ENCODE measurements at places on chromosomes 7 and 10.

DNA sequence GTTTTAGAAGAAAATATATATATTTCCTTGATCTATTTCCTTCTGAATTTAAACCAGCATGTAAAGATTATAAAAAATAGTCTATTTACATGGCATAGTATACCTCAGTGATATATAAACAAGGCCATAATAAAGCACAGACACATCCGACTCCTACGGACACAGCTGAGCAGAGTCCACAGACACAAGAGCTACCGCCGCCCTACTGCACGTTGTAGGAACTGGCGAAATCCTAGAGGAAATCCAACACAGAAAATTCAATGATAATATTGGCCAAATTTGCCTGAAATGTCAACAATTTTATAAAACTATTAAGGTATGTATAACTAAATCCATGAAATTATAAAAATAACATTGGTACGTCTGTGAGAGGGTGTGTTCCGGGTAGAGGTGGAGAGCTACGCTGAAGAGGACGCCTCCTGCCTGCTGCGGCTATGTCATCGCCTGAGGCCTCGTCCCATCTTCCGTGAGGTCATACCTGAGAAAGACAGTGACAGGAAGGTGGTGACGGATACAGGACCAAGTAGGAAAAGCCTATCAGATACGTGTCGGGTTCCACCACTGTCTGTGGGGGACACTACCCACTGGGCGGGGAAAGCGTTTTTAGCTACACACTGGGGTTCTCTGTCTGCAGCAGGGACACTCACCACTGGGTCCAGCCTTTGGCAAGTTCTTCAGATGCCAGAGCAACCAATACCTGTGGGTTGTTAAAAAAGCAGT lies 29.3 kb upstream of the NCAPG2 start:
- DNase-seq, result no peak

DNA sequence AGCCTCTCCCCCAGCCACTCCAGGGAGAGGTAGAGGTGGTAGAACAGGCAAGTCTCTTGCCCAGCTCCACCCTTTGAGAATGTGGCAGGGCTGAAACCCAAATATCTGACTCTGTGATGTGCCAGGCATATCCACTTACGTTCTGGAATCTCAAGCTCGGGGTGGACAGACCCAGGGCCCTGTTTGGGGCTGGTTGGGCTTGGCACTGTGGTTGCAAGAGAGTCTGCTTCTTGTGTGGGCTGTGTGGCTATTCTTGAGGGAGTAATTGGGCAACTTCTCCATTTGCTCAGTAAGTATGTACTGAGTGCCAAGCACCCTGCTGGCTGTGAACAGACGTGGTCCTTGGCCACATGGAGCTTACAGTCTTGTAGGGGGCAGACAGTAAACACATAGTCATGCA lies 4.7 kb downstream of the UBTD1 start:
- DNase-seq, result no peak

DNA sequence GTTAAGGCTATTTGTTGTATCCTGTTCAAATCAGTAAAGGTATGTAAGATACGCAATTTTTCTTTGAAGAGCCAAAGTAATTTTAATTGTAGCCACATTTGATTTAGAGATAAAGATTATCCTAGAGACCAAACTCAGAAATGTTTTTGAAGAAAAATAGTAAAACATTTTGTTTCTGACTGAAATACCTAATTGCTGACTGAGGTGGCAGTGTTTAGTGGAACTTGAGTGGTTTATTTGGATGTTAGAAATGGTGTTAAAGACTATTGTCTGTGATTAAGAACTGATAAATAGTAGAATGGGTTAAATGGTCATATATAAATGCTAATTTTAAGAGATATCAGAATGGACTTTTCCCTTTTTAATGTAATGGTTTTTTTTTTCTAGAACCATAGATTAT lies 15.3 kb downstream of the EDRF1 start:
- no peak for DNase-seq

DNA sequence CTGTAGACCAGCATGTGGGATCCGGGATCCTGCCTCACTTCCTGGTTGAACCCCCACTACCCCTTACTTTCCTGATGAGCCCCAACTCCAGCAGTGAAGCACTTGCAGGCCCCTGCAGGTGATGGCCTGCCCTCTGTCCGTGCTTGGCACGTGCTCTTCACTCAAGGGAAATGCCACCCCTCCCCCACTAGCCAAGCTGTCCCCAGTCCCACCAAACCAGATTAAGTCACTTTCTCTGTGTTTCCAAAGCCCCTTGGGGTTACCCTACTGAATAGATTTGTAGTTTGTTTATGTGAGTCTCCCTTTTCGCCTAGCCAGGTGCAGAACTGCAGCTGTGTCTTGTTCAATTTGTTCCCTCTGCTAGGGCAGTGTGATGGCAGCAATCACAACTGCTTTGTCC lies 121.7 kb downstream of the WDFY4 start:
- no peak for DNase-seq

DNA sequence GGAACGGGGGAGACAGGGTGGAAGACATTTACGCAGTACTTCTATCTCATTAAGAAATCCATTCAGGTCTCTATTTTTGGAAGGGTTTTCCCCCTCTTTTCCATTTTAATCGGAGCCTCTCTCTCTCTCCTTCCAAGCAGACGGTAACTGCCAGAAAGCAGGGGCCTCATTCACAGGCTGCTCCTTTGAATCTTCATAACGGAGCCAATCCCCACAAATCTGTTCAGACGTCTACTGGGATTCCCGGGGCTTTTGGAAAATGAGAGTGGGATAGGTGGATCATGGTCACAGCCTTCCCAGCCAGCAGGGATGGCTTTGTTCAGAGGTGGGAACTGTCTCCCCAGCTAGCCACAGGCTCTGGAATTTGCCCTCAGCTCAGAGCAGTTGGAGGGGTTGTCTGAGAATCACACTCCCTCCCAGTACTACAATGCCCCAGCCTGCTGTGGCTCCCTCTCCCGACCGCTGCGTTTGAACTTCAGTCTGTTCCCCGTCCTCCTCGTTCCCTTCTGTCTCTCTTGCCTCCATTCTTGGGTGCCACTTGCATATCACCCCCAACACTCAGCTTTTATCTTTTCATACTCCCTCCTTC lies 413.6 kb downstream of the PLXNA4 start:
- DNase-seq, result no peak

DNA sequence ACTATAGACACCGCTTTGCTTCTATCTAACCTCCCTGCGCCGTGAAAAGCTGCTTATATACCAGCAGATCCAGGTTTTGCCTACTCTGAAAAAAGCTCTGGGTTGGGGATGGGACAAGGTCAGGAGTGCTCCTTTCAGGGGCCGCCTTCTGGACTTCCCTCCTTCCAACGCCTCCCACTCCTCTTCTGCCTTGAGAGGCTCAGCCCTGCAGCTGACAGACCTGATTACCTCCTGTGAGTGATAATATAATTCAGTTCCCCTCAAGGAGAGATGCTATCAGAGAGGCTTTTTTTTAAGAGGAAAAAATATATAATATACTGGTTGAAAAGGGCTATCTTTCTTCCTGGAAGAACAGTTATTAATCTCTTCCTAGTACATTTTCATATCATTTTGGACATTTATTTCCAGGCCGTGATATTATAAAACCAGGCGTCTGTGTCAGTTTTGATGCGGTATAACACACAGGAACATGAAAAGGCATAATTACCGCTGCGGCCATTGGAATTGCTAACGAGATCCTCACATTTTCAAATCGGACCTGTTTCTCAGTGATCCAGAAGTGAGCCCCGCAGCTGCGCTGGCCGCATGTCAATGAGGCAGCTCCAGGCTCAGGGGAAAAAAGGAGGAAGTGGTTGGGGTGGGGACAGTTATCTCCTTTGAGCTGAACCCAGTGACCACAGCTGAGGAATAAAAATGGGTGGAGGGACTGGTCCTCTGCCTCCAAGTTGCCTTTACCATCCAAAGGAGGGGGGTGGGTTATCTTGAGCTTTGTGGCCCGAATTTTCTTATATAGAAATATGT lies 457.1 kb downstream of the TYW1 start:
- no peak for DNase-seq

DNA sequence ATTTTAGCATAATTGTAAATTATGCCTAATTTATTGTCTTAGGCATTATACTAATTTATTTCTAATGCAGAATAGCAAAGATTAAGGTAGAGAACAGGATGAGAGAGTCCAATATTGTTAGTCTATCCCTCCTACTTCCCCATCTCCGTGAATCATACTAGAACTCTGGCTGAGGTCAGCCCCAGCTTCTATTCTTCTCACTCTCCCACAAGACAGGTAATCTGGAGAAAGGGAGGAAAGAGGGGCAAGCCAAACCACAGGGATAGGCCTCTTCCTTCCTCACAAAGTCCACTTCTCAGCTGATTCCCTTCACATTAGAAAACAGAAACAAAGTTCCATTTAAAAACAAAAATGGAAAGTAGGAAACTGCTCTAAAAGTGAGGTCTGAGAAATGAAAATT lies 117.5 kb upstream of the LAMB4 start:
- no peak for DNase-seq

Data from NCI-H510A treated with DMSO at 0.1 percent for 48 hours (cell line).